ENCODE measurements at places on chromosomes 3 and 15.

DNA sequence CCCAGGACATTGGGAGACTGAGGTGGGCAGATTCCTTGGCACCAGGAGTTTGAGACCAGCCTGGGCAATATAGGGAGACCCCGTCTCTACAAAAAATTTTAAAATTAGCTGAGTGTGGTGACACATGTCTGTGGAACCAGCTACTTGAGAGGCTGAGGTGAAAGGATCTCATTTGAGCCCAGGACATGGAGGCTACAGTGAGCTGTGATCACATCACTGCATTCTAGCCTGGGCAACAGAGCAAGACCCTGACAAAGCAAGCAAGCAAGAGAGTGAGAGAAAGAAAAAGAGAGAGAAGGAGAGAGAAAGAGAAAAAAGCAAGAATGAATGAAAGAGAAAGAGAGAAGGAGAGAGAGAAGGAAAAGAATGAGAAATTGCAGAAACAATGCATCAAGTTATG, 52.1 kb upstream of the CSPG5 start:
- H3K27me3 ChIP-seq, result no peaks in the 10 kb centered on the region
- H3K36me3 ChIP-seq, result peaks cover 98% of the 10 kb centered on the region
- H3K4me3 ChIP-seq, result no peak overlapping the region
- no peak for DNase-seq

DNA sequence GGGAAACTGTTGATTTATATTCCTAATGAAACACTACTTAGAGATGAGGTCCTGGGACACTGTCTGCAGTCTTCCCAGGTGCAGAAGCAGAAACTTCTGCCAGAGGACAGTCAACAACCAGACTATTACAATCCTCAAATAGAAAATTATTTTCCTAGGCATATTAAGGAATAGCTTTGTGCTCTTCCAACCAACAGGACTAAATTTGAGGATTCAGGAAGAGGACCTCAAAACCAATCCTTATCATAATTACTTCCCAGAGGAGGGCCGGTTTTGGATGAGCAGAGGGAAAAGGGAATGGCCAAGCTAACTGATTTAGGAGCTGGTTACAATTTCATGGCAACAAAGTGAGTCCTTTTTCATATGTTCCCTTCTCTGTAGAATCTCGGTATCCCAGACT, 21.0 kb downstream of the ALDH1A2 start:
- H3K27me3 ChIP-seq, result no peaks in the 10 kb centered on the region
- H3K4me3 ChIP-seq, result no peak overlapping the region
- no peak for DNase-seq

GRCh38 chr15:81225161-81225671, 28.5 kb downstream of the IL16 start:
- no peak overlapping the region for H3K27ac ChIP-seq
- H3K27me3 ChIP-seq, result no peaks in the 10 kb centered on the region
- no peak for DNase-seq
- no peak overlapping the region for H3K4me3 ChIP-seq

GRCh38 chr3:61520966-61521628, 40.3 kb upstream of the PTPRG start:
- no peak overlapping the region for H3K4me3 ChIP-seq
- DNase-seq, result no peak
- H3K4me1 ChIP-seq, result peaks cover 4% of the 10 kb centered on the region
- peaks cover 72% of the 10 kb centered on the region for H3K27me3 ChIP-seq
